ENCODE measurements at places on chromosomes 12 and 14.

DNA sequence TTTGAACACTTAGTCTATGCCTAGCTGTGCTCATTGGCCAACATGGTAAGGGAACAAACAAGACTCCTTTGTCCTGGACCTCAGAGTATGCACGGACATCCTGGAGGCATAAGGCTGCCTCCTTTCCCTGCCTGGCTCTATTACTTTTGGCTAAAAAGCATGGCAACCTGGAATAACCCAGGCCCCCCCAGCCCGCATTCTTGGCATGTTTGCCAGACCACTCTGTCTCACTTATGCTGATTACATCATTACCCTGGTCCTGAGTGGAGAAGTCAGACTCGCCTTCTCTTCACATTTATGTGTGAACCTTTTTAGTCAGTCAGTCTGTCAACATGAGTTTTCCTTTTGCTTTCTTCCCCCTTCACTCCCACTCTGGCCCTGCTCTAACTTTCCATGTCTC is 58.0 kb upstream of the ELK3 start:
- DNase-seq: no peak

- DNase-seq: no peak
Measured at GRCh38 chr14:44461811-44462210, 45.3 kb downstream of the FSCB start.

DNA sequence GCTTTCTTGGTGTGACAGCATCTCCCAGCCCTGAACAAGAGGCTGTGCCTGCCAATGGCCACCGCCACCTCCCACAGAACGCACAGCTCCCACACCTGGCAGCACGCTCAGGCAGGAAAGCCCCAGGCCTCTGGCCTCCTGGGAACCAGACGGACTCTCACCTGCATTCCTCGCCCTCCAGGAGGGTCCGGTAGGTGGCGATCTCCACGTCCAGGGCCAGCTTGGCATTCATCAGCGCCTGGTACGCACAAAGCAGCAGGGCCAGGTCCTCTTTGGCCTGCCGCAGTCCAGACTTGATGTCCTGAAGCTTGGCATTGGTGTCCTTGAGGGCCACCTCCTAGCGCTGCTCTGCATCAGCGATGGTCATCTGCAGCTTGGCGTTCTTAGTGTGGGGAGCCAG is 12.1 kb upstream of the KRT77 start:
- no peak for DNase-seq

DNA sequence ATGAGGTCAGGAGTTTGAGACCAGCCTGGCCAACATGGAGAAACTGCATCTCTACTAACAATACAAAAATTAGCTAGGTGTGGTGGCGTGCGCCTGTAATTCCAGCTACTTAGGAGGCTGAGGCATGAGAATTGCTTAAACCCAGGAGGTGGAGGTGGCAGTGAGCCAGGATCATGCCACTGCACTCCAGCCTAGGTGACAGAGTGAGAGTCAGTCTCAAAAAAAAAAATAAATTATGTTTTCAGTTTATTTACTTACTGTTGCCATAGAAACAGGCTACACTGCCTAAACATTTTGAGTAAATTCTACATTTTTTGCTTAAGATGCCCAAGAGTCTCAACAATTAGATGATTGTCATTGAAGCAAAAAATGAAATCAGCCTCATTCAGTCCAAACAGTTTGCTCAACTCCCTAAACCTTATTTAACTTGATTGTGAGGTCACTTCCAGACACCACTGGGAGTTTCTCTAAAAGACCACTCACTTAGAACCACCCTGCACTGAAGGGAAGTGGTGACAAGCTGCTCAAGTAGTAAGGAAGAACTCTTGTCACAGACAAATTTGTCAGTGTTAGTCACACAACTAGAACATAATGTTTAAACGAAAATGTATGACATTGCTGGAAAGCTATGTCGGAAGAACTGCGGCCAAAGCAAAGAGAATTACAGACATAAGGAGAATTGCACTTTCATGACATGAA is 9.8 kb upstream of the GNPNAT1 start:
- no peak for DNase-seq

- DNase-seq: no peak
Measured at GRCh38 chr12:53674977-53675700, 744 bp downstream of the ATP5MC2 start.

- DNase-seq: no peak
Measured at GRCh38 chr14:89476354-89476896, 59.4 kb upstream of the FOXN3 start.

GRCh38 chr12:118361092-118361404 is 11.7 kb downstream of the TAOK3 start:
- DNase-seq: no peak

- no peak for DNase-seq
Measured at GRCh38 chr12:28367993-28368392, 177.7 kb downstream of the CCDC91 start.
